ENCODE measurements at places on chromosomes 5 and 9. TPM values are rescaled to one million over a fixed set of nuclear protein-coding genes. Genes with fewer than 3 reads are reported as not detected.

The NRARP gene
- 29.5 TPM for total RNA-seq

DNA sequence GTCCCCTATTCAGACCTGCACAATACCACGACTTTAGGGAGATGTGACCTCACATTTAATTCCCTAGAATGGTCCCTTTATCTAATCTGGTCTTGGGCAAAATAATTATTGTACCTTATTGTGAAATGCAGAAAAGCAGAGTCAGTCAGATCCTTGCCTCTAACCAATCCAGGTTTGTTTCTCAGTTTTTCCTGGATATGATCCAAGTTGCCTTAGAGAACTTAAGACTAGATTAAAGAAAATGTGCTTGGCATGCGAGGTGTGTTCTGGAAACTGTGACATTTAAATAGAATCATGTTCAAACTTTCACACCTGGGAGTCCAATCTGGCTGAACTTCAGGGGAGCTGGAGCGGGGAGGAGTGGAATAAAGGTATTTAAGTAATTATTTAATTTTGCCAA, 696.2 kb downstream of the DNAH5 start:
- no peak for DNase-seq

DNA sequence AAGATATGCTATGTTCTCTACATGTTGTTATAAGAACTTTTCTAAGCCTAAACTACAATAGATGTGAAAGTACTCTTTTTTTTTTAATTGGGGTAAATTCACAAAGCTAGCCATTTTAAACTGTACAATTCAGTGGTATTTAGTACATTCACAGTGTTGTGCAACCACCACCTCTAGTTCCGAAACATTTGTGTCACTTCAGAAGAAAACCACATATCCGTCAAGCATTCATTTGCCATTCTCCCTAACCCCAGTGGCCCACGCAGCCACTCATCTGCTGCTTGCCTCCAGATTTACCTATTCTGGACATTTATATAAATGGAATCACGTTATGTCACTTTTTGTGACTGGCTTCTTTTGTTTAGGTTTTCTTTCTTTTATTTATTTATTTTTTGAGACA, 43.1 kb downstream of the SPTAN1 start:
- no peak for DNase-seq

GRCh38 chr5:97923496-97923895, 740.4 kb upstream of the RIOK2 start:
- no peak for DNase-seq

DNA sequence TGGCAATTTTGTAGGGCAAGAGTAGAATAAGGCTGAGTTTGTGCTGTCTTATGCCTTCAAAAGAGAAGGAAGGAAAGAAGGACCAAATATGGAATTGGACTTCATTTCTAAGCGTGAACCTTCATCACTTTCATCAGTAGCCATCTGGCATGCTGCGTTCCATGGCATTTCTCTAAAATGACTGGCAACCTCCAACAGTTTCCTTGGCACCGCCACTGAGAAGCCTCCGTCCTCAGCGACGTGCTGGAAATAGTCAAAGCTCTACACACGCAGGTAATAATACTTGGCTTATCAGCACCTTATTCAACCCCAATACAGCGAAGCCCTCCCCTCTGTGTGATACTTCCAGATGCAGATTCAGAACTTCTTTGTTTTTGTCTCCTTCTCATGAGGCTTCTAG, 169.7 kb upstream of the CD180 start:
- no peak for DNase-seq

DNA sequence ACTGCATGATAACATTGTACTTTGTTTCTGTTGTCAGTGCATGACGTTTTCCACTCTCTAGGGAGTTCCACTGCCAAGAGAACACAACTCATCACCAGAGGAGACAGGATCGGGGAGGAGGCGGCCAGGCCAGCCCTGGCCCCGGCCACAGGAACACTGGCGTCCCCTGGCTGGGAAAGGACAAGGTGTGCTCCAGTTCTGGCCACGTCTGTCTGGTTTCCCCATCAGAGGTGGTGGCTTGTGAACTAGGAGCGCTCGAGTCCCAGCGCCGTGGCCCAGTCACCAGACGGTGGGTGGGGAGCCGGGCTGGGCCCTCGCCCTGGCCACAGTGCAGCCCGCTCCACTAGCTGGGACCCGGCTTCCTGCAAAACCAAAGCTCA, 211.9 kb upstream of the IRX4 start:
- DNase-seq = no peak

GRCh38 chr9:121640076-121640475, 11.4 kb upstream of the DAB2IP start:
- DNase-seq = no peak

- DNase-seq = no peak
Observed at GRCh38 chr9:80437091-80437640, 865.4 kb downstream of the TLE4 start.

The HACD4 gene
- 3.2 TPM for total RNA-seq

DNA sequence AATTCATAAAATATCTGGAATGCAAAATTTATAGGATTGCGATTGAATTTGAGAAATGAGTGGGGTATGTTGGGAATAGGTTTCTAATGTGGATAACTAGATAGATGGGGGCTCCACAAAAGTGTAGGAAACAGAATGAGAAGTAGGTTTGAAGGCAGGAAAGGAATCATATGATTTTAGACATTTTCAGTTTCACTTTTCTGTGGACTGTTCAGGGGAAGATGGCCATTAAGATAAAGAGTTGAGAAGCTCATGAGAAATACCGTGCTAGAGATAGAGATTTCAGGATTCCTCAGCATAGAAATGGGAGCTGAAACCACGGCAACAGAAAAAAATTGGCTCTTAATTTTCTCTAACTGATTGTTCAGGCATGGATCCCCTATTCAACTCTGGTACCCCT, 163.4 kb upstream of the CD180 start:
- no peak for DNase-seq

The EXOSC2 gene
- total RNA-seq = 13.5 TPM

- DNase-seq = no peak
Observed at GRCh38 chr9:115413766-115414382, 295.9 kb upstream of the TNC start.

The CSF1R gene
- 21.4 TPM for total RNA-seq

DNA sequence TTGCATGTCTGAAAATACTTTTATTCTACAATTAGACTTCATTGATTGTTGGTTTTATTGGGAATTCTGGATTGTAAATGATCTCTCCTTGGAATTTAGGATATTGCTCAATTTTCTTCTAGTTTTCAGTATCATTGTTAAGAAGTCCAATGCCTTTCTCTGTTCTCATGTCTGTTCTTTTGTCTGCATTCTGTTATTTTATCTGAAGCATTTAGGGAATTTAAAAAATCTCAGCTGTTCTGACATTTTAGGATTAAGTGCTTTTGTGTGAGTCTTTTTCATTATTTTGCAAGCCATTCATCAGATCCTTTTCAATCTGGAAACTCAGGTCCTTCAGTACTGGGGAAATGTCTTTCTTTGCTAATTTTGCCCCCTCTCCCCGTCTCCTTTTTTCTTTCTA, 4.4 kb upstream of the FER start:
- no peak for DNase-seq

The PIP5KL1 gene
- 10.3 TPM for total RNA-seq

DNA sequence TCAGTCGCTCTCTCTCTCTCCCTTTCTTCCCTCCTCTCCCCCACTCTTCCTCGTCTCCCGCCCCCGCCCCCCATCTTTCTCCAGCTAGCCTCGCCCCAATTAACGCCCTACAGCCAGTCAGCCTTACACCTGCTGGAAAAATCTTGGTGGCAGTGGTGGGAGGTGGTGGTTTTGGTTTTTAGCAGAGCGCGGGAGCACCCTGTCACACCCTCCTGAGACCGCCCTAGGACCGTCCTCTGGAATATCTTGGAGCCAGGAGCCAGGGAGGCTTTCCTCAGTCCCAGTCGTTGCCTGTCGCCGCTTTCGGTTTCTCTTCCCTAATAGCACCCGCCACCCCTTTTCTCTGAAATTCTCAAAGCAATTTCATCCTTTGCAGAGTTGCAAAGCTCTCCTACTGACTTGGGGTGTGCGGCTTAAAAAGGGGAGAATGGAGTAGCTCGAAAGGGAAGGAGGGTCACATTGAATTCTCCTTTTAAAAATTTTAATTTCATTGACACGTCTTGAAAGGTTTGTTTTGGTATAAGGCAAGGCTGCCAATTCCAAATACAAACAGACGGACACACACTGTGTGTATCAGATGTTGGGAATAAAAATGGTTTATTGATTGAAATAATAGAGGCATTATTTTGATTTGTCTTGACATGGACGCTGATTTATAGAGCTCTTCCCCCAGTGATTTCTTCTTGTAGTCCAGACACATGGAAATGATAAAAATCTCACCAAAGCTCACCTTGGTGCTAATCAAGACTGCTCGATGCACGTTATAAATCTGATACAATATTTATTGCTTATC, 301.3 kb downstream of the PARP8 start:
- DNase-seq = no peak

The CDH6 gene
- total RNA-seq = 5.2 TPM

The PDZD2 gene
- 42.7 TPM for total RNA-seq

GRCh38 chr5:45402804-45403455, 293.2 kb downstream of the HCN1 start:
- DNase-seq = no peak

DNA sequence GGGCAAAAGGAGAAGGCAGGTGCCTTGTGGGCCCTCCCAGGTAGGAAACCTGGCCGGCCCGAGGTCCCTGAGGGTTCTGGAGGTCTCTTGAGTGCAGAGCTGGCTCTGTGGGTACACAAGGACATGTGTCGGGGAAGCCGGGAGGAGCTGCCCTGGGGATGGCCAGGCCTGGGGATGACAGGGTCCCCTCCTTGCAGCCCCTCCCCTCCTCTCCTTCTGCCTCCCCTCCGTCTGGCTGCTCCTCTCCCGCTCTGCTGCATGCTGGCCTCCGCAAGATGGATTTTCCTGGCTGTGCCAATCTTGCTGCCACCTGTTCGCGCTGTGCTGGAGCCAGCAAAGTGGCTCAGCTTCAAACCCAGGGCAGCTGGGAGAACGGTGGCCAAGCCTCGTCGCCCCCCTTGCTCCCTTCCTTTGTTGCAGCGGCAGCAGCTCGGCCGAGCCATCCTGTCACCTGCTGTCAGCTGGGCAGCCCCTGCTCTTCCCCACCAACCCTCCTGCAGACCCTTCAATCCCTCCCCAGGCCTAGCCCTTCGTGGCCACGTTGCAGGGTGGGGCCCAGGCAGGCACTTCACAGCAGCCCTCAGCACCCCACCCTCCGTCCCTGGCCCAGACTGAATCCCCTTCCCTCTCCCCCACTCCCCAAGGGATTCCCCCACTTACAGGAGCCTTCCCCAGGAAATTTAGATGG, 17.6 kb upstream of the UNC5A start:
- DNase-seq = no peak

- DNase-seq = no peak
Observed at GRCh38 chr9:72305102-72305546, 59.9 kb downstream of the ZFAND5 start.

DNA sequence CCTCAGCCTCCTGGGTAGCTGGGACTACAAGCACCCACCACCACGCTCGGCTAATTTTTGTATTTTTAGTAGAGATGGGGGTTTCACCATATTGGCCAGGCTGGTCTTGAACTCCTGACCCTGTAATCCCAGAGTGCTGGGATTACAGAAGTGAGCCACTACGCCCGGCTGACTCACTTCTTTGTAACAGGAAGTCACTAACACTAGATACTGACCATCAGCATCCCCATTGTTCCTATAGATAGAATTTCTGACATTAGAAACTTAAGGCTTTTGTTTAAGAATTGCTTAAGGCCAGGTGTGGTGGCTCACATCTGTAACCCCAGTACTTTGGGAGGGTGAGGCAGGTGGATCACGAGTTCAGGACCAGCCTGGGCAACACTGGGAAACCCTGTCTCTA, 42.2 kb downstream of the LEAP2 start:
- no peak for DNase-seq

The PCDH1 gene
- 38.8 TPM for total RNA-seq

GRCh38 chr5:431001-431710, 11.8 kb upstream of the EXOC3 start:
- no peak for DNase-seq

- no peak for DNase-seq
Observed at GRCh38 chr5:39616131-39616530, 191.4 kb upstream of the DAB2 start.

The PCDHA7 gene
- total RNA-seq = 0.49 TPM

DNA sequence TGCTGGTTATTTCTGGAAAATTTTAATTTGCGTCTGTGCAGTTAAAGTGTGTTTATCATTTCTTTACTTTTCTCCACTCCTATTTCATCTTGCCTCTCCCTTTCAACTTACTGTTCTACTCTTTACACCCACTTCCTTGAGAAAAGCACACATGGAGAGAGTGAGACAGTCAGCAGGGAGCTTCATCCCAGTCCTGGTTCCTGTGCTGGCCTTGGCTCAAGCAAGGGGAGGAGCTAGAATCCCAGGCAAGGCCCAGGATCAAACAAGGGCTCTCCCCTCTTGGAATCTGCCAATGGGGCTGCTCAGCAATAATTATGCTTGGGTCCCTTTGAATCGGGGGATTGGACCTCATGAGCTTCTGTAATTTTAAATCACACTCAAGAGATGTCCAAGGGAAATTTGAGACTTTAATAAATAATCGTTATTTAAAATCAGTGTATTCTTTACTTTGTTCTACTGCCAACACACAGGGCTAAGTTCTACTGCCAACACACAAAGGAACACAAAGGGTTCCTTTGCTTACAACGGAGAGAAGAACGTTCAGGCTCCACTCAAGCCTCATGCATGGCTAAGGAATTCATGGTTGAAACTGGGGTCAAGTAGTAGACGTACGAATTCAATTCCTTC, 439.3 kb upstream of the DAB2 start:
- DNase-seq = no peak

The GNG10 gene
- 35.6 TPM for total RNA-seq

DNA sequence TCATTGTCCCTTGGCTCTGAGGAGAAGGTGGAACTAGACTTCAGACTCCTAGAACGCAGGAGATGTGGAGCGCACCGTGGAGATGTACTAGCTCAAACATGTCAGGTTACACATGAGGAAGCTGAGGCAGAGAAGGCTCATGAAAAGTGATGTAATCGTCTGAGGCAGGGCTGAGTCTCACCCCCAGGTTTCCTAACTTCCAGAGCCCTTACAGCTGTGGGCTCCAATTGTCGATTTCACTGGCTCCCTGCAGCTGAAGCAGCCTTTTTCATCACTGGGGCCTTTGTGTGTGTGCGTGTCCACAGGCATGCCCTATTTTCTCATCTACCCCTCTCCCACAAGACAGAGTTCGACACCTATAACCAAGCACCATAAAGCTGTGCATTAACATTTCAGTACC, 370.6 kb downstream of the NTRK2 start:
- DNase-seq = no peak

DNA sequence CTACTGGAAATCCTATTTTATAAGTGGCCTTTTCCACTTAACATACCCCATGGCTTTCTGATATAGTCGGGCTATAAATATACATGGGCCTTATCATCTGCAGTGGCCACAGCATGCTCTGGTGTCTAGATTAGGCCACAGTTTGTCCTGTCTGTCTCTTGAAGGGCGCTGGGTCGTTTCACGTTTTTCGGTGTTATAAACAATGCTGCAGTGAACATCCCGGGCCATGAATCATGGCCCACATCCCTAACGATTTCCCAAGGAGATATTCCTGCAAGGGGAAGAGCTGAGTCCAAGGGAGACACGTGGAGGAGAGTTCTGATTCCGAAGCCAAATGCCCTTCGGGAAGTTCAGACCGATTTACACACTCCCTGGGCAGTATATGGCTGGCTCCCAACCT, 8.4 kb downstream of the PLPP7 start:
- no peak for DNase-seq

The CDKN2B-AS1 gene
- total RNA-seq = 5.9 TPM

GRCh38 chr5:11715461-11716196, 188.6 kb downstream of the CTNND2 start:
- DNase-seq = no peak

GRCh38 chr9:27053369-27054022, 48.0 kb upstream of the LRRC19 start:
- DNase-seq = no peak

Measured in vagina (tissue), 2 donors.